ENCODE measurements at places on chromosomes 7 and 10. TPM values are rescaled to one million over a fixed set of nuclear protein-coding genes. Genes with fewer than 3 reads are reported as not detected.

- H3K36me3 ChIP-seq, result no peaks in the 10 kb centered on the region
- H3K4me1 ChIP-seq, result peaks cover 8% of the 10 kb centered on the region
- H3K4me3 ChIP-seq, result no peak overlapping the region
- peak overlapping the region; percentile 79 for H3K27ac ChIP-seq
- H3K27me3 ChIP-seq, result no peaks in the 10 kb centered on the region
Measured at GRCh38 chr10:29874606-29875269, 184.6 kb downstream of the JCAD start.

DNA sequence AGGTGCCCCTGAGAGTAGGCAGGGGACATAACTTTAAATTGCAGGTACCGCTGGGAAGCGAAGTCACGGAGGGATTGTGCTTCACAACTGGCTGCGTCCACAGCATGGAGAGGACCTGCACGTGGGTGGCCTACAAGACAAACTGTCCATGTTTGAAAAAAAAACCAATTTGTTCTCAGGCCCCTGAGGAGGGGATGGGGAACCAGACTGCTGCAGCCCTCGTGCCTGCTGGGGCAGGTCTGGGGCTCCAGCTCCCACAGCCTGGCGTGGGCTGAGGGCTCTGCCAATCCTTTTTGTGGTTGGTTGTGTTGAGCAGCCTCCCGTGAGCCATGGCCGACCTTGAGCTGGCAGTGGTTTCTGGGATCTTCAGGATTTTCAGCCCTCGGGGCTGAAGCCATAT is 9.7 kb downstream of the SFRP5 start:
- DNase-seq, result peak; percentile 54
- H3K27ac ChIP-seq, result no peak overlapping the region
- peaks cover 3% of the 10 kb centered on the region for H3K36me3 ChIP-seq
- no peak overlapping the region for H3K4me3 ChIP-seq
- no peaks in the 10 kb centered on the region for H3K27me3 ChIP-seq
- no peaks in the 10 kb centered on the region for H3K4me1 ChIP-seq

DNA sequence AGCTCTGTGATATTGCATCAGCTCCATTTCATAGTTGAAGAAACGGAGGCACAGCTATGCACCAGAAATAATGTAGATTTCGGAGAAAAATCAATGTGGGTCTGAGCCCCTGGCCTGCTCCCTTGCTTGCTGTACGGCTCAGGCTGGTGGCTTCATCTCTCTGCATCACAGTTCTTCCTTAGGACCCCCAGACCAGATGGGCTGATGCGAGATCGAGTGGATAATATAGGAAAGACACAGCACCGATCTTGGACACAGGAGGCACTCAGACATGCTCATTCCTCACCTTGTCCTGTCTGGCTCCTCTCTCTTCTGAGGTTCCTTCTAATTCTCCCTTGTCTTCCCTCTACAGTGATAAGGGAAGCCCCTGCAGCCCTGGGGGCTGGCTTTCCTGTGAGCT is 365.9 kb upstream of the ZMIZ1 start:
- H3K27me3 ChIP-seq, result no peaks in the 10 kb centered on the region
- no peak for DNase-seq
- no peak overlapping the region for H3K27ac ChIP-seq
- H3K4me1 ChIP-seq, result no peaks in the 10 kb centered on the region
- no peaks in the 10 kb centered on the region for H3K36me3 ChIP-seq

GRCh38 chr7:149284850-149285585 is 23.0 kb downstream of the ZNF783 start:
- no peaks in the 10 kb centered on the region for H3K27me3 ChIP-seq
- H3K4me1 ChIP-seq, result no peaks in the 10 kb centered on the region
- DNase-seq, result peak; percentile 96
- peaks cover 3% of the 10 kb centered on the region for H3K36me3 ChIP-seq
- H3K4me3 ChIP-seq, result peak overlapping the region; percentile 11

DNA sequence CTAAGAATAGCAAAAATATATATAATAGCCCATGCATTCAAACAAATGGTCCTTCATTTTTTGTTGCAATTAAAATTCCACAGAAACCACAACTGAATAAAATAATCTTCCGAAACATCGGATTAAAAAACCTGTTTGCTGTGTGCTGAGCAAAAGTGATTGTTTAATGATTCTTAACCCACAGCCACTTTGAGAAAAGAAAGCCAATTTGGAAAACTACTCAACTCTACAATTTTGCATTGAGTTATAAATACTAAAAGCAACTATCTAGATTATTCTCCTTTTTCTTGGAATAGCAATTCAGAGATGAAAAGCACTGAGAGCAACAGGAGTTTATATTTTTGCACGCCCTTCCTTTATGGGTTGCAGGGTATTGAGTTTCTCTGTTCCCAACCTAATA is 8.0 kb downstream of the ADRB1 start:
- H3K27me3 ChIP-seq, result no peaks in the 10 kb centered on the region
- H3K27ac ChIP-seq, result no peak overlapping the region
- H3K4me1 ChIP-seq, result no peaks in the 10 kb centered on the region
- H3K36me3 ChIP-seq, result no peaks in the 10 kb centered on the region
- no peak for DNase-seq

DNA sequence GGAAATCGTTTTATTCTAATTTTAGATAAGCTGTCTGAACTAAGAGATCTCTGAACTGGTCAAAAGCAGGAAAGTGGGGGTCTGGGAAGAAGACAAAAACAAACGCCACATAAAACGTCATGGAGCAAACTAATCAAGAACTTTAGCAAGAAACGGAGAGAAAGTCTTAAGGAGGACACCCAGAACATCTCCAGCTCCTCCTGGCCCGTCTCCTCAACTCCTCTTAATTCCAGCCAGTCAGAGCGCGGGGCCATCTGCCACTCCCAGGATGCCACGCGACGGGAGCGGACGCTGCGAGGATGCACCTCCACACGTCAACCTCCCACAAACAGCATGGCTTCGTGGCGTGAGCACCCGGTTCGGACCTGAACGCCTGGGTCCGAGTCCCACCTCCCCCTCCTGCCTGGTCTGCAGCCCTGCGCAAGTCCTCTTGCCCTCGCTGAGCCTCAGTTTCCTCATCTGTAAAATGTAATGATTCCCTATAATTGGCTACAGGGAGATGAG is 598 bp downstream of the MMS19 start:
- H3K27me3 ChIP-seq, result no peaks in the 10 kb centered on the region
- H3K4me1 ChIP-seq, result no peaks in the 10 kb centered on the region
- H3K27ac ChIP-seq, result peak overlapping the region; percentile 36

ITGB8 gene
- total RNA-seq, result 12.0 TPM

CALCR gene
- 0.27 TPM for total RNA-seq

DNA sequence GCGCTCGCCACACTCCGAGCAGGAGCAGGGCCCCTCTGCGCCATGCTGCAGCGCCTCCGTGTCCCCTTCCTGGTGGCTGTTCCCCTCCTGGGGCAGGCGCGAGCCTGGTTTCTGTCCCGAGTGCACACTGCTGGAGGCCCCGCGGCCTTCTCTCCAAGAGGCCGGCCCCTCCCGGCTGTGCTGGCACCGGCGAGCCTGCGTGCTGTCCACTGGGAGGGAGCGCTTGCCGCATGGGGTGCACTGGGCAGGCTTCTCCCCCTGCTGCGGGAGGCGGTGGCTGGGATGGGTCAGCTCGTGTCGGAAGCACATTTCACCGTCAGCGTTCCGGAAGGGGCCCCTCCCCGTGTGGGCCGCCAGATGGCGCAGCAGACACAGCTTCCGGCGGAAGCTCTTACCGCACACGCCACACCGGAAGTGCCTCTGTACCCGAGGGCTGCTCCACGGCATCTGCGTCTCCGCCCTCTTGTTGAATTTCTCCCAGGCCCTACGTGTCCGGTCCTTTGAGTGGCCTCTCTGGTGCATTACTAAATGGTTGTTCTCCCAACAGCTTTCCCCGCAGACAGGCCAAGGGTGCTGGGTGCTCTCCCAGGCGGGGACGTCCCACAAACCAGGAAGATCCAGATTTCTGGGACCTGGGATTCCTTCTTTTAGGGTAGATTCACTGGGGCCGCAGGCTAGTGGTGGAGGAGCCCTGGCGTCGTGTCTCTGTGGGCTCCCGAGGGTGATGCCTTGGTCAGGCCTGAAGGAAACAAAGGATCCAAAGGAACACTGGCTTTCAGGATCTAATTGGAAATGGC is 18.7 kb downstream of the ZNF786 start:
- H3K27ac ChIP-seq, result no peak overlapping the region
- no peaks in the 10 kb centered on the region for H3K4me1 ChIP-seq
- no peaks in the 10 kb centered on the region for H3K27me3 ChIP-seq
- H3K4me3 ChIP-seq, result no peak overlapping the region
- DNase-seq, result peak; percentile 53

GRCh38 chr10:30579574-30579973 is 50.0 kb downstream of the LYZL2 start:
- DNase-seq, result no peak
- H3K27ac ChIP-seq, result no peak overlapping the region
- H3K4me1 ChIP-seq, result no peaks in the 10 kb centered on the region
- H3K4me3 ChIP-seq, result no peak overlapping the region

- no peak overlapping the region for H3K4me3 ChIP-seq
- H3K4me1 ChIP-seq, result no peaks in the 10 kb centered on the region
- no peaks in the 10 kb centered on the region for H3K36me3 ChIP-seq
- no peak for DNase-seq
Measured at GRCh38 chr10:130924138-130924819, 387.2 kb downstream of the TCERG1L start.

GIMAP6 gene
- 31.7 TPM for total RNA-seq

DNA sequence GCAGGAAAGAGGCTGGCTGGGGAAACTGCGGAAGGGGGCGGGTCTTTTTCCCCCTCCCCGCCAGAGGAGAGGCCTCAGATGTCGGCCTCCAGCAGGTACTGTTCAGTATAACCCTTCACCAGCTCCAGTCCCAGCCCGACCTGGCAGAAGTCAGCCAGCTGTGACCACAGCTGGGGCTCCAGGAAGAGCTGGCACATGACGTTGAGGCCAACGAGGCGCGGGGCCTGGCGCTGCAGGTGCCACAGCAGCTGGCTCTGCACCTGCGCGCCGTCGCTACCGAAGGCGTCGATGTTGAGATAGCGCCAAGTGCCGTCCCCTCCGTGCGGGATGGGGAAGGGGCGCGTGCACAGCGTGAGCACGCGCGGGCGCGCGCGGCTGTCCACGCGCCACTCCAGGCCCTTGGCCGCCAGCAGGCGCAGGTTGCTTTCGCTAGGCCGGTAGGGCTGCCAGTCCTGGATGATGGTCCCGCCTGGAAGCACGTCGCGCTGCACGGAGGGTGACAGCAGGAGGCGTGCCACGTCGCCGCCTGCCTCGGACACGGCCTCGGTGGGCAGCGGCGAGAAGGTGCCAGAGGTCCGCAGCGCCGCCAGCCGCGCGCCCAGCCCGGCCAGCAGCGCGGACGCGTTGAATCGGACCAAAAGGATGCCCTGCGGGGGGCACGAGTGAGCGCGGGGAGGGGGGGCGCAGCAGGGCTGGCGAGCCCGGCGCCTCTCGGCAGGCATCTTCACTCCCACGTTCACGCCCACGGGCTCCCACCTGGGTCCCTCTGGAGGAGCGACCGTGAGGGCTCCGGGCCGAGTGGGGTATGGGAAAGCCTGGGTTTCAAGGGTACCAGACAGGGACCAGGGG is 6.9 kb upstream of the VGF start:
- H3K27ac ChIP-seq, result no peak overlapping the region
- DNase-seq, result no peak
- H3K4me3 ChIP-seq, result no peak overlapping the region
- H3K4me1 ChIP-seq, result no peaks in the 10 kb centered on the region

AKR1D1 gene
- not detected for total RNA-seq

DNA sequence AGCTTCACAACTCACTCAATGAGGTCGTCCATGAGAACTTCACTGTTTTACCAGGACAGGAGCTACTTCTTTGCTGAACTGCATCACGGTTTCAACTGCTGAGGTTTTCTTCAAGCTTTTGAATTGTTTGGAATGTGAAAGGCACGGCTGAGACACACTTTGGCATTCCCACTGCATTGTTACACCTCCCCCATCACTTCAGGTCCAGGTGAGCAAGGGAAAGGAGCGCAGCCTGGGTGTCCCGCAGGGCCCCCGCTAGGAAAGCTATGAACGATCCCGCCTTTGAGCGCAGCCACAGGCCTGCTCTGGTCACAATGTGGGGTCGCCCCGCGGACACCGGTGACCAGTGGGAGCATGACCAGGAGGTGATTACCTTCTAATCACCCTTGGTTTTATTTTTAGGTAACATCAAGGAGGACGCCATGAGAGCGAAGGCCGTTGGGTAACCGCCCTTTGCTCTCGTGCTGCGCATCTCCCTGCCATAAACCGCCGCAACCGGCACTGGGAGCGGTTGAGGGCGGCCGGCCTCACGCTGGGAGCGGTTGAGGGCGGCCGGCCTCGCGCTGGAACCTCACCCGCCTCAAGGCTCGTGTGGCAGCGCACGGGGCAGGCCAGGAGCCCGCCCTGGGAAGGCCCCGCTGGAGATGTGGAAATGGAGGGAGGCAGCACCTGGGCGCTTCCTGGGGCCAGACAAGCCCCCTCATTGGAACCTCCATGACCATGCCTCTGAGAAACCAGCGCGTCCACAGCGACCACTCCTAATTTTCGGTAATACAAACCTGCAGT is 50.9 kb upstream of the SGMS1 start:
- H3K36me3 ChIP-seq, result no peaks in the 10 kb centered on the region
- no peaks in the 10 kb centered on the region for H3K4me1 ChIP-seq
- H3K27ac ChIP-seq, result no peak overlapping the region
- no peak overlapping the region for H3K4me3 ChIP-seq
- no peaks in the 10 kb centered on the region for H3K27me3 ChIP-seq

SLC26A3 gene
- total RNA-seq, result not detected

DNA sequence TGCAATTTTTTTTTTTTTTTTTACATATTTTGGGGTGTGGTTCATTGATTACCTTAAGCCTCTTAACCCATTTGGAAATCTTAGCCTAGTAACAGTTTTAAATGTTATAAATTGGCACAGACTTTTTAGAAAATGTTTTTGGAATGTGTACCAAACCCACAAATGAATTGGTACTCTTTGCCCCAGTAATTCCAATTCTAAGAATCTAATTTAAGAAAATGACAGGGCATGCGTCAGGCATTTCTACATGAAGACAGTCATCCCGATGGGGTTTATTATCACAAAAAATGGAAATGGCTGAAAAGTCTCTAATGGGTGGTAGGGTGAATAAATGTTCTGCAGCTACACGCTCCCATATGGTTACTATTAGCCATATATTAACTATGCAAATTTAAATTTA is 54.9 kb downstream of the ITIH5 start:
- DNase-seq, result no peak
- peaks cover 1% of the 10 kb centered on the region for H3K27me3 ChIP-seq
- H3K4me1 ChIP-seq, result no peaks in the 10 kb centered on the region
- H3K36me3 ChIP-seq, result peaks cover 2% of the 10 kb centered on the region

- H3K27me3 ChIP-seq, result no peaks in the 10 kb centered on the region
- no peaks in the 10 kb centered on the region for H3K36me3 ChIP-seq
- H3K4me1 ChIP-seq, result no peaks in the 10 kb centered on the region
- no peak for DNase-seq
- no peak overlapping the region for H3K4me3 ChIP-seq
Measured at GRCh38 chr7:112360681-112361080, 89.6 kb upstream of the IFRD1 start.

DNA sequence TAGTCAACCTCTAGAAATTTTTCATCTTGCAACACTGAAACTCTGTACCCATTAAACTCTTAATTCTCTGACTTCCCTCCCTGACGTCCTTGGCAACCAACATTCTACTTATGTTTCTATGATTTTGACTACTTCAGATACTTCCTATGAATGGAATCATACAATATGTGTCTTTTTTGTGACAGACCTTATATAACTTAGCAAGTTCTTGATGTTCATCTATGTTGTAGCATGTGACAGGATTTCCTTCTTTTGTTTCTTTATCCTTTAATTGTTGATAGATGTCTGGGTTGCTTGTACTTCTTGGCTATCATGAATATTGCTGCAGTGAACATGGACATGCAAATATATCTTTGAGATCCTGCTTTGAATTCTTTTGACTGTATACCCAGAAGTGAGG is 240.8 kb downstream of the ADK start:
- no peaks in the 10 kb centered on the region for H3K36me3 ChIP-seq
- no peaks in the 10 kb centered on the region for H3K27me3 ChIP-seq
- H3K4me3 ChIP-seq, result no peak overlapping the region
- DNase-seq, result no peak
- no peaks in the 10 kb centered on the region for H3K4me1 ChIP-seq

HTR5A gene
- total RNA-seq, result not detected

All from aorta (tissue), 5 donors.